ENCODE measurements at places on chromosomes 5 and 9.

- no peak for DNase-seq
Observed at GRCh38 chr5:172624083-172624995, 16.7 kb upstream of the NEURL1B start.

- DNase-seq = no peak
Observed at GRCh38 chr5:83368835-83369234, 102.7 kb upstream of the VCAN start.

- no peak for DNase-seq
Observed at GRCh38 chr5:60010328-60010727, 116.8 kb upstream of the PDE4D start.

DNA sequence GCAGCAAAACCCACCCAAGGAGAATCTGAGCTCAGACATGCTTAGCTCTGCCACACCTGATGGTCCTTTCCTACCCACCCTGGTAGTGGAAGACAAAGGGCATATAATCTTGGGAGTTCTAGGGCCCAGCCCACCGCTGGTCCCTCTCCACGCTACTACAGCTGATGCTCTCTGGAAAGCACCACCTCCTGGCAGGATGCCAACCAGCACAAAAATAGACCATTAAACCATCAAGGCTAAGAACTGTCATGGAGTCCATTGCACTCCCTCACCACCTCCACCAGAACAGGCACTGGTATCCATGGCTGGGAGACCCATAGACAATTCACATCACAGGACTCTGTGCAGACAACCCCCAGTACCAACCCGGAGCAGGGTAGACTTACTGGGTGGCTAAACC, 111.0 kb upstream of the IL7R start:
- no peak for DNase-seq

DNA sequence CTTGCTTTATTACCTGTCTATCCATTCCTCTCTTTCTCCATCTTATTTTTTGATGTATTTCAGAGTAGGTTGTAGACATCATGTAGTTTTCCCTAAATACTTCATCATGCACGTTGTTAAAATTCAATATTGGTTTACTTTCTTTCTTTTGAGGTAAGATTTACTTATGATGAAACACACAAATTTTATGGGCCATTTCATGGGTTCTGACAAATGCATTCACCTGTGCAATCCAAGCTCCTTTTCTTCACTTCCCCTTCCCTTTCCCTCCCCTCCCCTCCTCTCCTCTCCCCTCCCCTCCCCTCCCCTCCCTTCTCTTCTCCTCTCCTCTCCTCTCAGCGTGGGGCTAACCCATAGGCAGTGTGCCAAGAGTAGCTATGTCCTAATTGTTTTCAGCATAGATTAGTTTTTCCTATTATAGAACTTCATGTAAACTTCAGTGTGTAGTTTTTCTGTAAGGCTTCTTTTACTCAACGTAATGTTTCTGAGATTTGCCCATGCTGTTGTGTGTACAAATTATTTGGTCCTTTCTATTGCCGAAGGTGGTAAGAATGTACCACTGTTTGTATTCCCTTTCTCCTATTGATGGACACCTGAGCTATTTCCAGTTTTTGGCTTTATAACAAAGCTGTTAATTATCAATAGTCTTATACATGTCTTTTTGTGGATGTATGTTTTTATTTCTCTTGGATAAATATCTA, 92.9 kb upstream of the CLINT1 start:
- DNase-seq = no peak

GRCh38 chr9:24351258-24351657, 194.4 kb downstream of the IZUMO3 start:
- no peak for DNase-seq

DNA sequence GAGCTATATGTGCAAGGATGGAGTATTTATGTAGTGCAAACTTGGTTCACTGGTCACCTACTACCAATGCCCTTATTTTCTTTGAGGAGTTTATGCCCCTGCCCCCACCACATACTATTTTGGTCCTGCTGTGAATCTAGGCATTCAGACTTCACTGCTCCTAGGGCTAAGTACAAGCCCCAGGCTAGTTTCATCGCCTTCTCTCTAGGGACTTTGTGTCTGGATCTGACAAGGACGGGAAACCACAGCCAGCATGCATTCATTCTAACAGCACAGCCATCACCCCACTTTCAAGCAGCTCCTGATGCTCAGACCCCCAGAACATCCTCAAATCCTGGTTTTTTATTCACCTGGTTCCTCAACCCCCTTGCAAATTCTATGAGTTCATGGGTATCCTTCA, 56.8 kb downstream of the DRD1 start:
- DNase-seq = no peak

- no peak for DNase-seq
Observed at GRCh38 chr5:88542786-88543185, 274.1 kb upstream of the TMEM161B start.

GRCh38 chr9:77486968-77487367, 161.2 kb downstream of the GNA14 start:
- DNase-seq = no peak

- no peak for DNase-seq
Observed at GRCh38 chr9:85108229-85108628, 438.7 kb downstream of the NTRK2 start.

DNA sequence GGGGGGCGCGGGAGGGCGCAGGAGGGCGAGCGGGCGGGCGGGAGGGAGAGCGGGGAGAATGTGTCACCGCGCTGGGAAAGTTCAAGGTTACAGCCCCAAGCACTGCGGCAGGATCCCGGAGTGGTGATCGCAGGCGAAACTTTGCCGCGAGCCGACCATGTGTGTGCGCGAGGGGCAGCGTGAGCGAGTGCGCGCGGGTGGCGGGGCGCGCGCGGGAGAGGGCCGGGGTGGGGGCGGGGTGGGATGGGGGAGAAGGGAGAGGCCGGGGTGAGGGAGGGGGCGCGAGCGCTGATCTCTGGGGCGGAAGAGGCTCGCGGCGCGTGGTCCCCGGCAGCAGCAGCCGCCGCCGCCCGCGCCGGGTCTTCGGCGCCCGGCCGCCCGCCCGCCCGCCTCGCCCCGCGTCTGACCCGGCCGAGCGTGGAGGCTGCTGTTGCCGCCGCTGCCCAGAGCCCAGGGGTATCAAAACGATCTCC, at the start of gene NFIB:
TSS of gene NFIB (minus strand) at position 191 of the 473 bp plus-strand sequence. CDS start 630 bp downstream, outside the sequence.
- no peak for DNase-seq

- no peak for DNase-seq
Observed at GRCh38 chr9:92180669-92181181, 65.5 kb upstream of the SPTLC1 start.
